Effector CD4-positive, alpha-beta T cell (primary cell): ENCODE measurements at places on chromosomes 7 and 10.

DNA sequence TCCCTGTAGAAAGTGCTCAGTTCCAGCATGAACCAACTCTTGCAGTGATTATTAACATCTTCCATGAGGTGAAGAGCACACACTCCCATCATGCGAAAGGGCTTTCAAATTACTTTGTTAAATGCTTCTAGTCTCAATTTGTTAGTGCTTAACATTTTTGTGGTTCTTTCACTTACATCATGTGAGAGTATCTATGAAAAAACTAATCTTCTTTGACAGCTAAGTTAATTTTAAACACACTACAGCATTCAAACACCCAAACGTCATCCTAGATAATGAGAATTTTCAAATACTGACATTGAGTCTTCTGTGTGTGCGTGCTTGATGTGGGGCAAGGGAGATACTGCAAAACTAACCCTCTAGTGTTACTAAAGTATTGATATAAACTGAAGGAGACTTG lies 84.8 kb downstream of the ETV1 start:
- no peak for DNase-seq

DNA sequence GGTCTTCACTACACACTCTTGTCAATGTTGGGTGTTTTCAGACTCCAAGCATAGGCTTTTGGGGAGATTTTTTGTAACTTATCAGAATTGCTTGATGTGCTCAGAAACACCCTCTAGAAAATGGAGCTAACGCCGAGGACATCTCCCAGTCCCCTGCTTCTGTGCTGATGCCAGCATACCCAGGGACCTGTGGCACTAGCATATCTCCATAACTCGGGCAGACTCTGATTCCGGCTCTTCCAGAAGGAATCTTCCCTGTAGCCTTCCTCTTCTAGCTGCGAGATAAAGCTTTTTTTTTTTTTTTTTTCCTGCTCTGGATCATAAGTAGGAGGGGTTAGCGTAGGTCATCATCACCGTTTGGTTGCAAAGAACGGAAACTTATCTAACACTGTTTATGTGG lies 434.4 kb downstream of the GALNT17 start:
- DNase-seq = no peak

- no peak for DNase-seq
Observed at GRCh38 chr10:101767600-101767945, 8.3 kb downstream of the FGF8 start.

- peak; percentile 48 for DNase-seq
Observed at GRCh38 chr7:70693686-70694433, 438.1 kb upstream of the GALNT17 start.

GRCh38 chr10:78781991-78782390 lies 286.8 kb upstream of the ZMIZ1 start:
- DNase-seq = no peak

DNA sequence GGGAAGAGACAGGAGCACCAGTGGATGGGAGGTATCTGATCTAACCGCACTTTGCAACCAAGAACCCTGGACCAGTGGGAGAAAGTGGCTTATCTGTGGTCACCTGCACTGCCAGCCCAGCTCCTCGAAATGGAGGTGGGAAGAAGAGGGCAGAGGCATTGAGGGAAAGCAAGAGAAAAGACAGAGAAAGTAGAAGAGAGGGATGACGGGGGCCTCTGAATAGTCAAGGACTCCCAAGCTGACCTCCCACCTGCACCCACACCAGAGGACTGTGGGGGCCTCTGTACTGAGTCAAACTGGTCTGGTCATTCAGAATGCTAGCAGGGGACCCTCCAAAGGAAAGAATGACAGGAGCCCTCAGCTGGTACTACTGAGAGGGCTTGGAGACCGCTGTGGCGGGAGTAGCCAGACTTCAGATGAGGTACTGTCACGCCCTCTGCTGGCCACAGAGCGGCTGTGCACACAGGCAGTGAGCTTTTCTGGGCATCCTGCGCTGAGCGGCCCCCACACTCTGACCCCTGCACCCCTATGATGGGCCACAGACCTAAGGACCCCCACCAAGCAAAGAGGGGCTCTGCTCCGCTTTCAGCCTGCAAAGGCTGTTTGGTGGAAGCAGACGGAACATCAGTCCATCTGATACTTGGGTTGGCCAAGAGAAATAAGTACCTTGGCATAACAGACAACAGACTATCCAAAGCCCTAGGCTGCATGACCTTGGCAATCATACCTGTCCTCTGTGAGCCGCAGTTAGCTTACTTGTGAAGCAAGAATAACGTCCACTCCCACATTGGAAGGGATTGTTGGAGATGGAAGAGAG lies 112.9 kb downstream of the COL13A1 start:
- peak; percentile 26 for DNase-seq

DNA sequence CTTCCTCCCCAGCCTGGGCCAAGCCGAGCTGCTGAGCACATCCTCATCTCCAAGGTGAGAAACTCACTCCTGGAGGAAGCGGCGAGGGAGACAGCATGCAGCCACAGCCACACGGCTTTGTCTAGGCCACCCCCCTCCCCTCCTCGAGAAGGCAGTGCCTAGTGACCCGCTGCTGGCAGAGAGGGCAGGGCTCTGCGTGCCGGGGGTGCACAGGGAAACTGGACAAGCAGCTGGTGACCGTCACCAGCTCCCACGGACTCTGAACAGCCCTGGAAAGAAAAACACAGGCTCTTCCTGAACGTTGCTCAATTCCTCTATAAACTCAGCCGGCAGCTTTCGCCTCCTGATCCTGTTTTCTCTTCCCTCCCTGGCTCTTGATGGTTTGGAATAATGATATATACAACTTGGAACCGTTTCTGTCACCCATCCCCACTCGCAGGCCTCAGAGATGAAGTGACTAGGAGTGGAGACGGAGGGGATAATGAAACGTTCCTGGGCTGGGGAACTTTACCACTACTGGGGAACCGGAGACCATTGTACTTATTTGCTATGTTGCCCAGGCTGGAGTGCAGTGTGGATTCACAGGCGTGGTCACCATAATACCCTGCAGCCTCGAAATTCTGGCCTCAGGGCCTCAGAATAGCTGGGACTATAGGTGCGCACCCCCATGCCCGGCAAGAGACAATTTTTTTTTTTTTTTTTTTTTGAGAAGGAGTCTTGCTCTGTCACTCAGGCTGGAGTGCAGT lies 19.3 kb downstream of the PAPOLB start:
- no peak for DNase-seq
